ENCODE measurements at places on chromosomes 6 and 20.

DNA sequence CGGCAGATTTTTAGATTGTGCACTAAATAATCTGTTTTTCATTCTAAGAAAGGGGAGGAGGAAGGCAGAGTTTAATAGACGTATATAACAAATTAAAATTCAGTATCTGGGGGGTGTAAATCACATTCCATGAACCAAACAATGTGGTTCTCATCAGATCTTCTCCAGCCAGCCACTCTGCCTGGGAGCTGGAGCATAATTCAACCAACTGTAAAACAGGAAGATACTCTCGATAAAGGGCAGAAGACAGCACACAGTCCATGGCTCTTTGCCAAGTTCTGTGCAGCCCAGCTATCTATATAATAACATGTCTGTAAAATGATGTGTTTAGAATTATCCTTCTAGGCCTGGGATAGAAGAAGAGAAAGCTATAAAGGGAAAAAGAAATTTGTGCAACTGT is 289.9 kb upstream of the ZFP64 start:
- DNase-seq: no peak

DNA sequence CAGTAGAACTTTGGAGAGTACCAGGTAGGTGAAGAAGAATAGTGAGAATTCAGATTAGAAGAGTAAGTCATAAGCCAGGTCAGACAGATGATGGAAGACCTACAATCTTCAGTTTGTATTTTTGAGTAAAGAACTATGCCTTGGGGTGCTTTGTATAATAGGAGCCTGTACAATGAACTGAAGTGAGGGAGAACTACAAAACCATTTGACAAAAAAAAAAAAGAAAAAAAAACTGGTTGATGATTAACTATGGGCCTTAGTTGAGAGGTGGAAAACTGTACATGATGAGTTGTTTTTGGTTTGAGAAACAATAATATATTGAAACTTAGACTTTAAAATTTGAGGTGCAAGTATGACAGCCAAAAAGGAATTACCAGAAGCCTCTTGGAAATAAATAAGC is 25.7 kb downstream of the VTA1 start:
- no peak for DNase-seq

DNA sequence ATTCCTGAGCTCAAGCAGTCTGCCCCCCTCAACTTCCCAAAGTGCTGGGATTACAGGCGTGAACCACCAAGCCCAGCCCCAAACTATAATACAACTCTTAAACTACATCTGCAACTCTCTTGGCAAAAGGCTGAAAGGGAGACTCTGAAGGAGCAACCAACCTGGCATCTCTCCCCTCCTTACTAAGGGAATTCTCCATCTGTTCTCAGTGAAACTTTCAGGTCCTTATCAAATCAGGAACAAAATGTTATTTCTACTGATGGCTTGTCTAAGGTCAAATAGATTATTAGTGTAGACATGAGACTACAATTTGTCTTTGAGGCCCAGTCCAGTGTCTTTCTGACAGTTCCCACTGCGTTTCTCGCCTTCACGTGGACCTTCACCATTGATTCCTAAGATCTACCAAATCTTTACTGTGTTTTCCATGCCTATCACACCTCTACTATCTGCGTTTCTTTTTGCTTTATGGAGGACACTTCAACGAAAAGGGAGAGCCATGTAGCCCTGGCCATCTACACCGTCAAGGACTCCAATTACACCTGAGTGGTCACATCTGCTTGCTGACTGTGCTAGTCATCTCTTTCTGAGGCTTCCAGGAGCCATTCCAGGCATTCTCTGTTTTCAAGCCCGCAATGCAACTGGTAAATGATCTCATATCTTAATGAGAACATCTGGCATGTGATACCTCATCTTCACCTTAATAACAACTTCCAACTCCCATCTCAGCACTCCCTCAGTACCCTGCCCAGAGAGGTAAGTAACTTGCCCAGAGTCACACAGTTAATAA is 405.7 kb upstream of the CITED2 start:
- DNase-seq: no peak

DNA sequence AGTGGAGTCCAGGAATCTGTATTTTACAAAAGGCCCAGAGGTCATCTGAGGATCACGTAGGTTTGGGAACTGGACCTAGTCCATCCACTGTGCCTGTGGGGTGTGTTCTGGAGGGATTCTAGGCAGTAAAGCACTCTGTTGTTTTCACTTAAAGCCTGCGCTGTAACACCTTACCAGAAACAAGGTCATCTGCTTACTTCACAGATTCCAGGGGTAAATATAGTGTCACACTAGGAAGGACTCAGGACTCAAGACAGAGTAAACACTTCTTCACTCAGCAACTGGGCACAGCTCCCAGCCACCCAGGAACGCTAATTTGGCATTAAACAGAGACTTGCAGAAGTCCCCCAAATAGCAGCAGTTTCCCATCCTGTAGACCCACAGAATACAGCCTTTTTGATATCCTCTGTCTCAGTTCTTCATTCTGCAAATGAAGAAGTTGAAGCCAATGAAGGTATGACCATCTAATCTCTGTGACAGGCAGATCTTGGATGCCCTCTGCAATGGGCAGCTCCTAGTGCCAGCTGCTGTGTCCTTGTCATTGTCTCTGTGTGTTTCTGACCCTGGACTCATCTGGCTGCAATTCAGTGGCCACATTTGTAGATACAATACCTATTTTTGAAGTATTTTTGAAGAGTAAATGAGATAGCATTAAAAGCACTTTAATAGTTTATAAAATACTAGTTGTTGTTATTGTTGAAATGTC is 129.1 kb downstream of the SLC24A3 start:
- no peak for DNase-seq

- DNase-seq: peak; percentile 93
Measured at GRCh38 chr6:4902363-4902762, 101.5 kb downstream of the RPP40 start.

DNA sequence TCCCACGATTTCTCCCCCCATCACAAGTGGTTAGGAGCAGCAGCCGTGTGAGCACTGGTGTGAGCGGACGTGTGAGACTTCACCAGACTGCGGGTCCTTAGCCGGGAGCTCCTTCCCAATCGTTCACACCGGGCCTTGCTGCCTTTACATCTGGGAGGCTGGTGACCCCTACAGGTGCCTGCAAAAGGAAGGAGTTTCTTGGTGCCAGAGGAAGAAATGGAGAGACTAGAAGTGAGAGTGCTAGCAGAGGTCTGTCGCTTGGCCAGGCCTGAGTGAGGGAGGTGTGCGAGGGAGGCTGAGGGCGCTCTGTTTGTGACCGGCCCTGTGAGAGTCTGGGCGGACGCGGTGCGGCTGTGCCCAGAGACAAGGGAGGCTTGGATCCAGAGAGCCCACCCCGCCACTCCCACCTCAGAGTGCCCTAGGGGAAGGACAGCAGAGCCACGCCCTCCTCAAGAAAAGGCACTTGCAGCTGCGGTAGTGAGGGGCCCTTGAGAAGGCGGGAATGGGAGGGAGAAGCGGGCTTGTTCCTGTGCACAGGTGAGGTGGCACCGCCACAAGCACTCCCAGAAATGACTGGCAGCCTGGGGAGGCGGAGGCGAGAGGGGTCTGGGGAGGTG is 10.0 kb upstream of the ARMC2 start:
- peak; percentile 7 for DNase-seq

GRCh38 chr6:147285087-147285855 is 81.1 kb downstream of the STXBP5 start:
- DNase-seq: peak; percentile 5

GRCh38 chr20:57688864-57689263 is 21.0 kb downstream of the PMEPA1 start:
- no peak for DNase-seq

DNA sequence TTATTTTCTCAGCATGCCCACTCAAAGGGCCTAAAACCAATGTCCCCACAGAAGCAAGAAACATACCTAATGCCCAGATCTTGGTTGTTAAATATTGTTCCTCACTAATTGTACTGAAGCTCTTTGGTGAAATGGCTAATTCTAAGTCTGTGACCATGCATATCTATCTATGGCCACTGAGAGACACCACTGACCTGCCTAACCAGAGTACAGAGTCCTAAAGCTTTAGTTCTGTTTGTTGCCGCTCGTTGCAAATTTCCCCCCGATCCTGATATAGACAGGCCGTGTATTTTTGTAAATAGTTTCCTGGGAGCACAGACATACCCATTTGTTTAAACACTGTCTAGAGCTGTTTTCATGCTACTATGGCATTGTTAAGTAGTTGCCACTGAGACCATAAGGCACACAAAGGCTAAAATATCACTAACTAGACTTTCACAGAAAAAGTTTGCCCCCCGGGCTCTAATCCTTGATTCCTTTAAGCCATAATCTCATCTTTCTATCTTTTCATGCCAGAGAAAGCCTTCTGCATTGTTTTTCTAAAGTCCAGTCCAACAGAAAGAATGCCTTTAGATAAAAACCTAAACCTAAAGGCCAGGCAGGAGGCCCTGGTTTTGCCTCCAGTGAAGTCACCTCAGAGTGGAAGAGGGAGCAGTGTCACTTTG is 48.7 kb downstream of the DNAAF9 start:
- DNase-seq: no peak

- DNase-seq: peak; percentile 87
Measured at GRCh38 chr20:45368221-45368980, 5.4 kb downstream of the SYS1 start.
